ENCODE measurements at places on chromosomes 6 and 20.
A peak's percentile ranks its signal among the peaks of the same experiment; 100 is the strongest.

DNA sequence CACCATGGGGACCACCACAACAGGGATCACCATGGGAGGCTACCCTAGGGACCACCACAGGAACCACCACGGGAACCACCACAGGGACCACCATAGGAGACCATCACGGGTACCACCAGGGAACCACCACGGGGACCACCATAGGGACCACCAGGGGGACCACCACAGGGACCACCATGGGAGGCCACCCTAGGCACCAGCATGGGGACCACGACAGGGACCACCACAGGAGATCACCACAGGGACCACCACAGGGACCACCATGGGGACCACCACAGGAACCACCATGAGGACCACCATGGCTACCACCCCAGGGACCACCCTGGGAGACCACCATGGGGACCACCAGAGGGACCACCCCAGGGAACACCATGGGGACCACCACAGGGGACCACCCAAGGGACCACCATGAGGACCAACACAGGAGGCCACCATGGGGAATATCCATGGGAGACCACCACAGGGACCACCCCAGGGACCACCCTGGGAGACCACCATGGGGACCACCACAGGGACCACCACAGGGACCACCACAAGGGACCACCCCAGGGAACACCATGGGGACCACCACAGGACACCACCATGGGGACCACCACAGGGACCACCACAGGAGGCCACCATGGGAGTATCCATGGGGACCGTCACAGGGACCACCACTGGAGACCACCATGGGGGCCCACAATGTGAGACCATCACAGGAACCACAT lies 67.6 kb upstream of the MPC1 start:
- DNase-seq = no peak

- no peak for DNase-seq
These were observed 395.9 kb downstream of the PREX1 start for GRCh38 chr20:48431653-48432493.

DNA sequence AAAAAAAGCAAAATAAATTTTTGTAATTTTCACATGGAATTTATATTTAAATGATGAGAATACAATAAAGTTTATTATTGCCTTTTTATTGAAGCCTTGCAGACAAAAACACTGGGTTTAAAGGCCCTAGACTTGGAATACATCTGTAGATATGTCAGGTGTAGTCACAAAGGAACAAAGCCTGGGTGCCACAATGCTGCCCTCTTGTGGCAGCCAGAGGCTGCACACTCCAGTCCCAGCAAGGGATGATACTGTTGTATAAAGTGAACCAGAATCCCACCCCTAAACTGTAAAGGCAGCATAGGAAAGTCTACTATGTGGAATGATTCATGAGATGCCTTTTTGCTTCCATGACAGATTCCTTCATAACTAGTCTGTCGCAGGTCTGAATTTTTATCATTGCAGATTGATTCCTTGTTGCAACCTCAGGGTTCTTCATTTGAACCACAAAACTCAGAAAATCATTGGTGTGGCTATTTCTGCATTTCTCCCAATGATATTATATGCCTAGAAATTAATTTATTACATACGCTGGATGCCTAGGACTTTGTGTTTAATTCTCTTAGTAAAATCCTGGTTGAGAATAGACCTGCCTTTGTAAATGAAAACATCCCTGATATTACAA lies 37.0 kb downstream of the MAK start:
- peak; percentile 66 for DNase-seq

DNA sequence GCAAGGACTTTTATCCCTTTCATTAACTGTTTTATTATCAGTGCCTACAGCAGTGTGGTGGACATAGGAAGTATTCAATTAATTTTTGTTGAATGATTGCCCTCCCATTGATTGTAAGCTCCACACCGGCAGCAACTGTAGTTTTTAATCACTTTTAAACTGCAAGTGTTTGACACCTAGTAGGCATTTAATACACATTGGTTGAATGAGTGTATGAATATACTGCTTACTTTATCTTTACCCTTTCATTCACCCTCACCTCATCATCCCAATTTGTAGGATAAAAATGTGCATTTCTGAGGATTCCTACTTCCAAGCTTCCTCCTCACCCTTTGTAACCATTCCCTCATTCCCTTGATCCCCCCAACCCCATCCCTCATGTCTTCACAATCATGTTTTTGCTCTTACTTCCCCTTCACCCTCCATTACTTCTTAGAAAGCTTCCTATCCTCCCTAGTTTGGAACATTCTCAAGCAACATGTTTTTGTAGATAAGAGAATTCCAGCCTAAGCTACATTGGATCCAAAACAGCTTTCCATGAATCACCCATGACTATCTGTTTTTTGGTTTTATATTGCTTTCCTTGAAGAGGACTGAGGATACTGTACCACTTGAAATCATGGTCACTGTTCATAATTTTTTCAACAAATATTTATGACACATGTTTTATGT lies 955 bp upstream of the SLC26A8 start:
- no peak for DNase-seq

- DNase-seq = no peak
These were observed 92.7 kb downstream of the TRERF1 start for GRCh38 chr6:42359021-42359420.

DNA sequence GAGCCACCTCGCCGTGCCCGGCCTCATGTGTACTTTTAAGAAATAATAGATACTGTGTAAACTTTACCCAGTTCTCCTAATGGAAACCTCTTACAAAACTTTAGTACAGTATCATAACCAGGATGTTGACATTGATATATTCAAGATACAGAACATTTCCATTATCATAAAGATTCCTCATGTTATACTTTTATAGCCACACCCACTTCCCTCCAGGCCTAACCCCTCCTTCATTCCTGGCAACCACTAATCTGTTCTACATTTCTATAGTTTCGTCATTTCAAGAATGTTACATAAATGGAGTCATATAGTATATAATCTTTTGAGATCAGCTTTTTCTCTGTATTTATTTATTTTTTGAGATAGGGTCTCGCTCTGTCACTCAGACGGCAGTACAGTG lies 52.6 kb upstream of the SALL4 start:
- no peak for DNase-seq

DNA sequence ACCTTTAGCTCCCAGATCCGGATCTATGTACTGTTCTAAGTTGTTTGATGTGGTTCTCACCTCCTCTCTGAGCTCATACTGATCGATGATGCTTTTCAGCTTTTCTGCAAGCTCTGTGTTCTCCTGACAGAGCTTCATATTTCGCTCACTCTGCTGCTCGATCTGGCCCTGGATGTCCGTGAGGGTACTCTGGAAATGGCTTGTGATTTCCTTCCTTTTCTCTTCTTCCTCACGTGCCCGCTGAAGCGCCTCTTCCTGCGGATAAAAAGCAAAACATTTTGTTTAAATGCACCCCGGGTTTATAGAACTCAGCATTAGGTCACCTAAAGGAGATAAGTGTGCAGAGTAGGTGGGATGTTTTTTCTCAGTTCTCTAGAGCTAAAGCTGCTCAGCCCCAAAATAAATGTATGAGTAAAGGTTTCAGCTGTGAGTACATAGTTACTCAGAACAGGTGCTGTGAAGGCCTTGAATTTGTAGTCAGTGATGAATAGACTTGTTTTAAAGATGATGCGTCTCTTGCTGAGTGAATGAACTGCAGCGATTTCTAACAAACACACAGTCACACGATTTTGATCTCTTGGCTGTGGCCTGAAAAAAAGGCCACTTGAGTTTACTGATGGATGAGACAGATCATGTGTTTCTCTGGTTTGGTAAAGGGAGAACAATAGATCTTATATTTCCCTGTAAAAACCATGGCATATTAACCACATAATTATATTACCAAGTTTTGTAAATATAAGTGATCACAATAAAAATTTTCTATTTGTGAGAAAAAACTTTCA lies 29.1 kb downstream of the TXLNB start:
- DNase-seq = peak; percentile 36

All from CD4-positive, alpha-beta T cell treated with Interleukin-6 for 4 hours (primary cell).